Aorta (tissue), 5 donors: ENCODE measurements at places on chromosomes 4 and X. TPM values are rescaled to one million over a fixed set of nuclear protein-coding genes. Genes with fewer than 3 reads are reported as not detected.

DLG3 gene
- total RNA-seq = 22.4 TPM

NXF2 gene
- not detected for total RNA-seq

TEX13D gene
- total RNA-seq = not detected

RAB40AL gene
- total RNA-seq = 2.9 TPM

EOLA2 gene
- 30.1 TPM for total RNA-seq

MAGEB17 gene
- total RNA-seq = not detected

FAM184B gene
- total RNA-seq = not detected

FRAS1 gene
- 1.4 TPM for total RNA-seq
